NCI-H748 treated with DMSO at 0.1 percent for 48 hours (cell line): ENCODE measurements at places on chromosomes 4 and X.

- no peak for DNase-seq
Observed at GRCh38 chrX:135432453-135432852, 10.7 kb downstream of the SMIM10L2A start.

GRCh38 chrX:110877326-110877725 is 81.7 kb upstream of the CHRDL1 start:
- DNase-seq: no peak

DNA sequence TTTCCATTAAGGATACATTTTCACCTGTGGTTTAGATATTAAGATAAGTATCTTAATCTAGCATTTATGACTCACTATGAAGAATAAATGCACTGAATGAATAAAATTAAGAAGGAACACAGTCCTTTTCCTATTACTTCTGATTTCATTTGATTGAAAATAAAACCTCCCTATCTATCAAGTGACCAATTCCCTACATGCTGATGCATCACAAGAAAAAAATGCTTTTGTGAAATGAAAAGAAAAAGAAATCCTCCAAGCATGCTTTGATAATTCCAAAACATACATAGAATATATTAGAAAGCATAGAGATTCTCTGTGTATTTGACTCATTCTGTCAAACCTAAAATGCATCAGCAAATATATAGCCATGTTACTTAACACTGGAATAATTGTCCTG is 37.1 kb downstream of the PCDH10 start:
- no peak for DNase-seq

DNA sequence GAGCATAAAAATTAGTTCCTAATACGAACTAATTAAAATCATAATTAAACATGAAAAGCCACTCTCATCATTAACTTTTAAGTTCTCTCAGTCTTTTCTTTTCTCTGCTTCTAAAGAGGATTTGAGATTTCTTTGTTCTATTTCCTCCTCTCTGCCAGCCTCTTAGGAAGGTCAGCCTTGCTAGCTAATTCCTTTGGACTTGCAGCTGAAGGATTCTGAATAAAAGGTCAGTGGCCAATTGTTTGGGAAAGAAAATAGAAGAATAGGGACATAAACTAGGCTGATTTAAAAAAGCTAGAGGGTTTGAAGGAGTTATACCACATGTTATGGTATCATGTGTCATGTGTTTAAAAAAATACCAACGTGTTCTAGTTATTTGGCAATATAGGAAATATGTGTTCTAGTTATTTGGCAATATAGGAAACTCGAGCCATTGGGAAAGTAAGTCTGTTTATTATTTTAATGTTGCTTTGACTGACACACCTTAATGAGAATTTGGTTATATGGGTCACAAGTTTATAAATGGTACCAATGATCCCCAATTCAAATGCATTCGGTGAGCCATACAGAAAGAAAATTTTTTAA is 1668.7 kb upstream of the PCDH7 start:
- no peak for DNase-seq

- DNase-seq: no peak
Observed at GRCh38 chrX:18543738-18544137, 118.3 kb downstream of the CDKL5 start.

GRCh38 chr4:687048-687970 is 1.6 kb downstream of the SLC49A3 start:
- no peak for DNase-seq

DNA sequence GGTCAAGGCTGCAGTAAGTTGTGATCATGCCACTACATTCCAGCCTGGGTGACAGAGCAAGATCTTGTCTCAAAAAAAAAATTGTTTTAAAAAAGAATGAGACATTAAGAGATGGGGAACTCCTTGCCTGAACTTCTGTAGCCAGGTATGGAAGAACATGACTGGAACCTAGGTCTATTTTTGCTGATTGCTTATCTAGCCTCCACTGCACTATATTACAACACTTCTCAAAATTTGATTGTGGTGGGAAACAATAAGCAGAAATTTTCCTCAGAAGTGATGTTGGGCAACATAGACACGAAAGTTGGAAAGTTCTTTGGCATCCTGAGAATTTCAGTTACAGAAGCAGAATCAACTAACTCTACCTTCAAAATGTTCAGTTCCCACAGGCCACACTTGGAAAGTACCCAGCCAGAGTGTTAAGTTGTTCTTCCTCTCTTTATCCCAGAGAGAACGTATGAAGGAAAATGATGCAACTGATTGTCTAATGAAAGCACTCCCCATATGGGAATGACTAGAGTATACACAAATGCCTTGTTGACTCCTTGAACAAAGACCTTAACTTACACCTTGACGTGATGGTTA is 50.0 kb downstream of the LUZP4 start:
- DNase-seq: no peak

DNA sequence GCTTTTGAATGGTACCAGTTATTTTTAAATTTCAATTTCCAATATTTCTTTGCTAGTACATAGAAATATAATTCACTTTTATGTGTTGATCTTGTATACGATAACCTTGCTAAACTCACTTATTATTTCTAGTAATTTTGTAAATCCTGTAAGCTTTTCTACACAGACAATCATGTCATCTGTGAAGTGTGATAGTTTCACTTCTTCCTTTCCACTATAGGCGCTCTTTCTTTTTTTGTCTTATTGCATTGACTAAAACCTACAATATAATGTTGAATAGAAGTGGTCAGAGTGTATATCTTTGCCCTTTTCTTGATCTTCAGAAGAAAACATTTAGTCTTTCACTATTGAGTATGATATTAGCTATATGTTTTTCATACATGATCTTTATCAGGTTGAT is 76.6 kb downstream of the ZNF182 start:
- no peak for DNase-seq

DNA sequence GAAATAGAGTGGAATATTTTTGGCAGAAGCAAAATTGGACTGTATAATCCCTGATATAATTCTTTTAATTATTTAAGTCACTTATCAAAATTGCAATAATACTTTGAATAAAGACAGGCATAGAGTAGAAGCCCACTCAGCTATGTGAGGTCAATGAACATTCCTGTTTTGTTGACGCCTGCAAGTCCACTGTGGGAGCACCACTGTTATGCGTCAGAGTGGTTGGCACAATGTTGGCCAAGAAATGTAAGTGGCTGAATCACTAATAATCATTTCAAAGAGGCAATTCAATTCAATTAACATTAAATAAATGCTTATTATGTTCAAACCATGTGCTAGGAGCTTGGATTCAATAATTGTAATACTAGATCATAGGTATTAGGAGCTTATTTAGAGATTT is 221.0 kb downstream of the SPCS3 start:
- no peak for DNase-seq

DNA sequence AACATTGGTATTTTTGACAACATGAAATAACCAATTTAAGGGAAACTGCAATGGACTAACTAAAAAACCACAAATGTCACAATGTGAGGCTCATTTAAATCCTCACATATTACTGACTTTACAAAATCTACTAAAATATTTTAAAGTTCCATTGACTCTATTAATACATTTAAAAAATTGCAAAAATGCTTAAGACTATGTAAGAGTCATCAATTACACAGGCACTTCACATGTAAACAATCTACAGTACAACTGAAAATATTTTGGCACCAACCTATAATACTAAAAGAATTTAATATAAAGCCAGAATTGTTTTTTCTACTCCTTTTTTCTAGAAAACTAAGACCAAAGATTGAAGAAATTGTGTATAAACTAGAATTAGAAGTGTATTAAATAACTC is 76.8 kb upstream of the RBMXL3 start:
- DNase-seq: no peak

GRCh38 chrX:34578237-34578636 is 78.8 kb downstream of the TMEM47 start:
- no peak for DNase-seq

- no peak for DNase-seq
Observed at GRCh38 chrX:49249071-49249470, 13.8 kb downstream of the CCDC22 start.

GRCh38 chr4:3772632-3773031 is 6.4 kb downstream of the ADRA2C start:
- DNase-seq: no peak

DNA sequence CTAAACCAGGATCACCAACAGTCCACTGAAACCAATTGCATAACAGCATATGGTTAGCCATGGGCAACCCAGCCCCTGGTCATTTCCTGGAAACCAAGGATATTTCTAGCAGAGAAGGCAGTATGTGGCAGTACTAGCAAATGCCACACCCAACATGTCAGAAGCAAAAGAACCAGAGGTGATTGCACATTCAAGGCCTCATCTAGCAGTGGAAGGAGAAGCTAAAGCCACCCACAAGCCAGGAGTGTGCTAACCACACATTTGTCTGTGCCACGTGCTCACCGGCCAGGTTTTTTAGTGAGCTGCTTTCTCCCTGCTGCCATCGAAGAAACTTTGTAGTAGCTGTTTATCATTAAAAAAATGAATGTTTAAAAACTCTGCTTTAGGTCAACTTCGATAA is 42.0 kb downstream of the TEC start:
- no peak for DNase-seq

DNA sequence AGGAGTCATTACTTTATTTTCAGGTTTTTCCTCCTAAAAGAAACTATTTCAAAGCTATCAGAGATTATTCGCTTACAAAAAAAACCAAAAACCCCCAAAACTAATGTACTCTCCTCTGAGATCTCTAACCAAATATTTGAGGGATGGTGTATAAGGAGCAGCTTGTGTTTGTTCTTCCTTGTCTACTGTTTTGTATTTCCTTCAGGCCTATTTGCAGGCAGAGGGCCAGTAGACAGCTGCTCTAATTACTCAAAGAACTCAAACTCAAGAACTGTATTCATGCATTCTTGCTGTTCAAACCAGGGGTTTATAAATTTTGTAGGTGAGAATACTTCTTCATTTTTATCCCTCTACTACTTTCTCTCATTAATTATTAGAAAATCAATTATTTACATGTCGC is 51.3 kb downstream of the SH3RF1 start:
- no peak for DNase-seq

DNA sequence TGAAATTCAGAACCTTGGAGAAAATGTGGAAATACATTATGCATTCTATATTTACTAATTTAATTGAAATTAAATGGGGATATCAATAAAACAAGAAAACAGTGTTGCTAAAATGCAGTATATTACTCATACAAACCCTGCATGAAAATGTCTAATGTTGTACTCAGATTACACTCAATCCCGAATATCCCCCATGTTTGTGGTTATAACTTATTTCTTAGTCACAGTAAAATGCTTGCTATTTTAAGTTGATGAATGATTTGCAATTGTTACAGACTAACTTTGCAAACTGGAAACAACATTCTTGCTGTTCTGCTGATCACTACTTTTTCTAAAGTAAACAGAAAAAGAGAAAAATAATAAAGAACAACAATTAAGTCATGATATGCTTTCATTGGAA is 33.1 kb upstream of the ANXA10 start:
- DNase-seq: no peak

GRCh38 chr4:48752246-48752645 is 27.8 kb downstream of the FRYL start:
- DNase-seq: no peak

- no peak for DNase-seq
Observed at GRCh38 chr4:10096978-10097335, 19.6 kb downstream of the WDR1 start.

DNA sequence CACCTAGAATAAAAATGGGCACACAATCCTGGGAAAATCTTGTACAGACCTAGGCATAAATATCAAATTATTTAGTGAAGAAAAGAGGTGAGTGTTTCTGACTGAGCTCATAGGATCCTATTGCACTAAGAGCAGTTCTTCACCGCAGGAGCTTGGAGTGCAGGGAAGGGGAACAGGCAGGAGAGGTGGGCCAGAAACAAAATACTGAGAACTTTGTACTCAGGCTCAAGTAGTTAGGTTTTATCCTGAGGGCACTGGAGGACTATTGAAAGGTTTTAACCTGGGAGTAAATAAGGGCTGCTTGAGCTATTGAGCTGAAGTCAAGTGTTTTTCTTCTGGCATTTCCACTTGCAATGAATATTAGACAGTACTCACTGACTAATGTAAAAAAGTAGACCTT is 12.2 kb downstream of the EPHA5 start:
- no peak for DNase-seq

DNA sequence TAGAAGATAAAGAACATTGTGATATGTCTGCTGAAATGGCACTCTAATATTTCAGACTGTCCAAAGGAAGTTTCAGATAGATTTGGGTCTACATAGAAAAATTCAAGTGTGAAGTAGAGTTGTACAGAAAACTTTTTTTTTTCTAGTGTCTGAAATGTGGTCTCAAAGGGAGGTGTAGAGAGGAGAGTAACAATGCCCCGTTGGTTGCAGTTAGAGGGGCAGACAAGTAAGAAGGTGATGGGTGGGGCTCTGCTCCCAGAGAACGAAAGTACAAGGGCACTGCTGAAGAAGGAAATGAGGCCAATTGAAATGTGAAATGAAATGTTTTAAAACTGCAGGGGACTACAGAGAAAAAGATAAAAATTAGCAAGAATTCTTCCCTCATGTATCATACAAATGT is 177.8 kb downstream of the BANK1 start:
- no peak for DNase-seq

GRCh38 chr4:1193206-1194009 is 21.0 kb upstream of the SPON2 start:
- no peak for DNase-seq

DNA sequence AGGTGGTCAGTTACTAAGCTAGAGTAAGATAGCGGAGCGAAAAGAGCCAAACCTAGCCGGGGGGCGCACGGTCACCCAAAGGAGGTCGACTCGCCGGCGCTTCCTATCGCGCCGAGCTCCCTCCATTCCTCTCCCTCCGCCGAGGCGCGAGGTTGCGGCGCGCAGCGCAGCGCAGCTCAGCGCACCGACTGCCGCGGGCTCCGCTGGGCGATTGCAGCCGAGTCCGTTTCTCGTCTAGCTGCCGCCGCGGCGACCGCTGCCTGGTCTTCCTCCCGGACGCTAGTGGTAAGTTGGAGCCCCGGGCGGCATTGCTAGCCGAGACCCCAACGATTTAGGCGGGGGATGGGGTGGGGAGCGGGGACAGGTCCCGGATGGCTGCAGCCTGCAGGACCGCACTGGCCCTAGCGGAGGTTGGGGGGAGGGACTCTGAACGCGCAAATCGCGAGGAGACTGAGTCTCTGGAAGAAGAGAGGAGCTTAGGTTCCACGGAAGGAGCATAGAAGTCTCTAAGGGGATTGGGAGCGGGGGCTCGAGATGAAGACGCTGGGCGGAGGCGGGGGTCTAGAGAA is 573 bp downstream of the HTR2C start:
- no peak for DNase-seq

DNA sequence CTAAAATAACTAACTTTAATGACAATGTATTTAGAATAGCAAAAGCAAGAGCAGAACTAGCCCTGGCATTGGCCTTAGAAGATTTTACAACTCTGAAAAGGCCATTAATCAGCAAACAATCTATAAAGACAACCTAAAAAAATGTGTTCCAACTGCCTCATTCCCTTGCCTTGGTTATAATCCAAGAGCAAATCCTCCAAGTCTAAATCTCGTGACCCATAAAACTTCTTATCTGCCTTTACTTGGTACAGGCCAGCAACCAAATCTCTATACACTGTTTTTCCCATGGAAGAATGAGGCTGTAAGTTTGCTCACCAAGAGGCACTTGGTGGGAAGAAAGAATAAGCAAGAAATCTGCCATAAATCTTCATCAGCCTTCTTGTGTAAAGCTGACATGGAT is 175.3 kb upstream of the MID1 start:
- DNase-seq: no peak

GRCh38 chrX:133493366-133493765 is 78.1 kb upstream of the GPC4 start:
- no peak for DNase-seq

- no peak for DNase-seq
Observed at GRCh38 chrX:10983526-10983925, 127.6 kb upstream of the HCCS start.
